ENCODE measurements at places on chromosomes 1 and 21.

GRCh38 chr1:183052861-183053260 is 29.6 kb downstream of the LAMC1 start:
- no peak for DNase-seq

DNA sequence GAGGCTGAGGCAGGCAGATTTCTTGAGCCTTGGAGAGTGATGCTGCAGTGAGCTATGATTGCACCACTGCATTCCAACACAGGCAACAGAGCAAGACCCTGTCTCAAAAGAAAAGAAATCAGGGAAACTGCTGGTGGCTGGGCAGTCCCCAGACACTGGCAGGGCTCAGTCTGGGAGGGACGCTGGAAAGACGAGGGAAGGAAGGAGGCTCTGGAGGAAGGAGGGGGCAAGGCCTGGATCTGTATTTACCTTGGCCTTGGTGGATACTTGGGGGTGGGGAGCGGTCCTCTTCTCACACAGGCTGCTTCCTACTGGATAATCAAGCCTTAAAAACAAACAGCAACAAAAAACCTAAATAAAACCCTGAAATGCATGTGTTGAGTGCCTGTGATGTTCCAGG is 24.4 kb downstream of the KCNQ4 start:
- DNase-seq: no peak

DNA sequence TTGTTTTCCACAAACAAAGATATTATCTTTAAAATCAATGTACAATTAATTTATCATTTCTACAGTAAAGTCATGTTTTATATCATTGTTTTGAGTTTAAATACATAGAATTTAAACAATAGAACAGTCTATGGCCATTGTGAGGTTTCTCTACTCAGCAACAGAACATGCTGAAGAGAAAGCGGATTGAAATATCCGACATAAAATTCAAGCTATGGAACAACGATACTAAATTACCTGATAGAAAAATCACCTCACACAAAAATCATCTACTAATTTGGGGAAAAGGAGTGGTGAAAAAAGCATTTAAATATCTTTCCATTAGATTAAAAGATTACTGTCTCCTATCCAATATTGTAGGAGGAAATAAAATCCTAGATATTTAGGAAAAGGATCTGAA is 12.6 kb downstream of the CDKN2C start:
- DNase-seq: no peak

GRCh38 chr1:236377832-236378535 is 16.1 kb upstream of the EDARADD start:
- no peak for DNase-seq

GRCh38 chr1:145988773-145989172 is 7.6 kb downstream of the TXNIP start:
- no peak for DNase-seq

- DNase-seq: peak; percentile 32
Observed at GRCh38 chr1:13725714-13726175, 25.8 kb downstream of the PRDM2 start.

DNA sequence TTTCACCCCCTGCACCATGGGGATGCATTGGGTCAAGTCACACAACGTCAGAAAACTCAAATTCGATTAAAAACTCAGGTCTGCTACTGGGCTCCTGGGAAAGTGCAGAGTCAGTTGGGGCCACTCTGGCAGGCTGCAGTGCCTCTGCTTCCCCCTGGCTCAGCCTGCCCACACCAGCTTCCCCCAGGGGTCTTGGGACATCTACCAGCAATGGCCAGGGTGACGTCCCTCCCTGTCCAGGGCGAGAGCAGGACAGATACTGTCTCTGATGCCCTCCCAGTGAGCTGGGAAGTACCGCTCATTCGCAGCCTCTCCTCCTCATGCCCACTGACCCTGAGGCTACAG is 106.2 kb upstream of the COL6A1 start:
- DNase-seq: no peak

DNA sequence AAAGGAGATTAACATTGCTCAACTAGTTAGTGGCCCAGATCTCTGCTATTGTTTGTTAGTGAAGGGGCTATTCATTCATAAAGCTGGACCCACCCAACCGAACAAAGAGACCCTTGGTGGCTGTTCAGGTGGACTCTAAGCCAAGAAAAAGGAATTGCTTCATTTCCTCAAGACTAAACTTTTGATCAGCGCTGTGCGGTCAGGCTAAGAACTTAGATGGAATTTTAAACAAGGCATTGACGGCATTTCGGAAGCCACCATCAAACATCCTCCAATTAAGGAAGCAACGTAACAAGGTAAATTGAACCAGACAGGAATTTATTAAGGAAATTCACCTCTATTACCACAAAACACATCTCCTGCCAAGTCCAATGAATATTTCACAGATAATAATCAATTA is 19.9 kb upstream of the SHCBP1L start:
- DNase-seq: no peak

All from activated T-cell treated with anti-CD3 and anti-CD28 coated beads for 24 hours (primary cell).